ENCODE measurements at places on chromosomes 1 and 21.
A peak's percentile ranks its signal among the peaks of the same experiment; 100 is the strongest.

GRCh38 chr1:1013922-1014648, 788 bp downstream of the ISG15 start:
- DNase-seq: peak; percentile 19

DNA sequence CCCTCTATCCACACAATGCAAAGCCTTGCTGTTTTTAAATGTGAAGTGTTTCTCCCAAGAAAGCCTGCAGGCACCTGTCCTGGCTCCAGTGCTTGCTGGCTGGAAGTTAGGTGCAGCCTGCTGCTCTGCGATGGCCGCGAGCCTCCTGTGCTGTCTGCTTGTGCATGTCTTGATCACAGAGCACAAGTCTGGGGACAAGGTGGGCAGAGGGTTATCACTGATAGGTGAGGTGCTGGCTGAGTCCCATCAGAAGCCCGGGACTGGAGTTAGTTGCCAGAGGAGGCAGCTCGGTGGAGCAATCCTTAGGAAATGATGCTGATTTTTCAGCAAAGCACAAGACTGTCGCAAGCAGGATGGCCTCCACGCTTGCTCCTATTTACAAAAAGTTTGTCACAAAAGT, 137.8 kb upstream of the AJAP1 start:
- no peak for DNase-seq

GRCh38 chr1:1764876-1765470, 13.3 kb downstream of the NADK start:
- DNase-seq: no peak

DNA sequence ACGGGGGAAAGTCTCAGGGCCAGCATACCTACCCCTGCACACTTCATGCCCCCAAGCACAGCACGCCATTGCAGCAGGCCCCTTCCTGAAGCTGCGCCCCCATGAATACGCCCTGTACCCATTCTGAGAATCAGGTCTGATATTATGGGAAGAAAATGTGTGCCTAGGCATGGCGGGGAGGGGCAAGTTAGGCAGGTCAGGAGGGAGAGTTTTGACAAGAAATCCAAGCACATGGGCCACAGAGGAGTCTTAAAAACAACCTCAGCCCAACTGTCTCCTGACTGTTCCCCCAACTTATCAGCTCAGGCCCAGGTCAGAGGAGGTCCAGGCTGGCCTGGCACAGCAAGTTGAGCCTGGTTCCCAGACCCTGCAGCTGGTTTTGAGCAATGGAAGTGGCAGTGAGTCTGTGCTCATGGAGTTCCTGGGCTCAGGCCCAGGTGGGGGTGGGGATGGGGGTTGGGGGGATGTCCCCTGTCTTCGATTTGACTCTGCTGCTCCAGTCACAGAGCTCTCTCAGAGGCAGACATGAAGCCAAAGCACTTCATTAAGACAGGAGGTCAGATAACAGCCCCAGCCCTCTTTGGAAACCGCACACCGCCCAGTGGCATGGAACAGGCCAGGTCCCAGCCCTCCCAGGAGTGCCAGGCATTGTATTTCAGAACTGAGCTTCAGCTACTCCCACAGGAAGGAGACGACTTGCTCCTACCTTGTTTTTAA, 20.6 kb upstream of the BCAR3 start:
- peak; percentile 27 for DNase-seq

GRCh38 chr1:167482184-167482583, 36.1 kb downstream of the CD247 start:
- DNase-seq: no peak
